Hypothalamus (tissue), 51 donors: ENCODE measurements at places on chromosomes 7 and 10.

GRCh38 chr10:76080451-76080850 is 649.0 kb downstream of the LRMDA start:
- no peak for DNase-seq

DNA sequence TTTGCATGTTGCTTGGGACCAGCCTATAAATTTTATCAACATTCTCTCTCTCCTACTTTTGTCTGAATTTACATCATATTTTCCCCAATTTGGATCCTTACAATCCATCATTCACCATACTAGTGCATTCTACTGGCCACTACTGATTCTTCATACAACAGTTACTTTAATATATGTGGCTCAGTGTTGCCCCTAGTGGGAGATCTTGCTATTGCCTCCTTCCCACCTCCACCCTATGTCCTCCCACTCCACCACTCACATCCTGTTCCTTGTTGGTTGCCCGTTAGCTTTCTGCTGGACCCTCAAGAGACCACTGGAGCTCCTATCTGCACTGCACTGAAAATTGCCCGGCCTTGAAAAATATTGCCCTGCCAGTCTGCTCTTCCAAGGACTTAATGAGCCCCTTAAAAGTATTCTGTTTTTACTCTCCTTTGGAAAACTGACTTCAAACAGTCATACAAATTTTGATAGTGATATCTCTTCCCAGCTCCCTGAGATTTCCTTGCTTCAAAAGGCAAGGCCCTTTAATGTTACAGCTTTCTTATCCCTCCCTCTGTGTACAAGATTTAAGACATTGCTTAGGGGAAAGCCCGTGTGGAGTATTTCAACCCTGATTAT is 243.2 kb upstream of the TMEM229A start:
- DNase-seq = no peak

DNA sequence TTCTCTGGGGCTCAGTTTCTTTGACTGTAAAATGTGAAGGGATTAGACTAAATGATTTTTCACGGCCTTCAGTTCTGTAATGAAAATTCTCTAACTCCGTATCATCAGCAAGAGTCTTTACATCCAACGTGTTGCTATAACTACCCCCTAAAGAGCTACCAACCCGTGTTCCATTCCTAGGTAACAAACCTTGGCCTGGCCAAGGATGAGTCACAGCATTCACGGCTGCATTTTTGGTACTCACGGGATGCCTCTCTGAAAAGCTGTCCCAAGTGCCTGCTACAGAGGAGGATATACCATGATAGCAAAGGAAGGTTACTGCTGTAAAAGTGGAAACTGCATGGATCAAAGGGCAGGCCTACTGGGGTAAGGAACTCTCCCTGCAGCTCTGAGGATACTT is 5.9 kb downstream of the LRRC4 start:
- no peak for DNase-seq

GRCh38 chr10:17464545-17464944 is 10.2 kb upstream of the ST8SIA6 start:
- DNase-seq = no peak

DNA sequence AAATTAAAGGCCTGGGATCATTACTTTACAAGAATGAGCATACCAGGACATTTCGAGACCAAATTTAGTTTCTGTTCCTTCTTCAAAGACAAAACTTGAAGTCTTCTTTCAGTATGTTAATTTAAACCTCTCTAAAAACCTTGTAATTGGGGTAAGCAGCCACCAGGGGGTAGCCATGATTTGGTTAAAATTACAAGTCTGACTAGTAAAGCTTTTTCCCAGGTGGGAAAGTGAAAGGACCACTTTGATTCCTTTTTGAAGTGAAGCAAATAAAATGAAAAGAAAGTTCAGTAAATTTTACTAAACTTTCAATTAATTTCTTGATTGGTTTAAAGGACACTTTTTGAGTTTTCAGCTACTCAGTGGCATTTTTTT is 294.3 kb downstream of the BBS9 start:
- DNase-seq = no peak

- DNase-seq = no peak
These were observed 7.7 kb upstream of the NRBF2 start for GRCh38 chr10:63125459-63125858.

DNA sequence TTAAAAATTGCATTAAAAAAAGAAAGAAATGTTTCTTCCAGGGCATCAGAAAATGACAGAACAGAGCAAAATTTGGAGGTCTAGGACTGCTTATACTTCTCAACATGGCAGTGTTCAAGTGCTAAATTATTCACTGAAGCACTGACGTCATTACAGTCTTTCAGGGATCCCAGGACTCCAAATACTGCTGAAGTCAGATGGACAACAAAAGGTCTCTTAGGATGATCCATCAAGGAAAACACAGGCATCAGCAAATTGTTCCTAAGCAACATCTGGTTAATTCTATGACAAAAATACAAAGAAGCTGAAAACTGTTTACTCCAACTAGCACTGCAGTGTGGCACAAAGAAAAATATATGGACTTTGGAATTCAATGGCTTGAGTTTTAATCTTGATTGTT is 52.1 kb downstream of the PDK4 start:
- no peak for DNase-seq

GRCh38 chr7:71661671-71662224 is 529.8 kb downstream of the GALNT17 start:
- DNase-seq = no peak

GRCh38 chr7:159026271-159027055 is 118.2 kb downstream of the VIPR2 start:
- no peak for DNase-seq

DNA sequence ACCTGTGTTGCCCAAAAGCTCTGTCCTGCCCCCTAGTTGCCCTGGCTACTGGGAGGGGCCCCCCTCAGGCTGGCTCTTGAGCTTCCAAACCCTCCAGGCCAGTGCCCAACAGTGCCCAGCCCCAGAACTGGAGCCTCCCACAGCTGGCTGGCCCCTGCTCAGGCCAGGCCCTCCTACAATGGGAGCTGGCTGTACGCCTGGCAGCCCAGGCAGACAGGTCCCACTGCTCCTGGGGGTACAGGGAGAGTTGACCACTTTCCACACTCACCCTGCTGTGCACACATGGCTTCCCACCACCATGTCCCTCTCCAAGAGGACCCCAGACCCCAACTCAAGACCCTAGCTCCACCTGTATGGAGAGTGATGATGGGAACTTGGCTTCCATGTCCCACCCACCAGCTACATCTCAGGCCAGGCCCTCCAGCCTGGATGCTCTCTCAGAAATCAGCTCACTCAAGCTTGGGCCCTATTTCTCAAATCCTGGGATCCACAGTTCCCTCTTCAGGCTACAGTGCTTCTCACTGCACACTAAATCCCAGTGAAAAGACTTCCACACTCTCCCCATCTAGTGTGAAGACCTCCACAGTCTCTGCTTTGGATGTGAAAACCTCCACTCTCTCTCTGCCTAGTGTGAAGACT is 92.6 kb downstream of the OAT start:
- DNase-seq = no peak

GRCh38 chr7:68258609-68259008 is 1262.0 kb downstream of the TYW1 start:
- no peak for DNase-seq

DNA sequence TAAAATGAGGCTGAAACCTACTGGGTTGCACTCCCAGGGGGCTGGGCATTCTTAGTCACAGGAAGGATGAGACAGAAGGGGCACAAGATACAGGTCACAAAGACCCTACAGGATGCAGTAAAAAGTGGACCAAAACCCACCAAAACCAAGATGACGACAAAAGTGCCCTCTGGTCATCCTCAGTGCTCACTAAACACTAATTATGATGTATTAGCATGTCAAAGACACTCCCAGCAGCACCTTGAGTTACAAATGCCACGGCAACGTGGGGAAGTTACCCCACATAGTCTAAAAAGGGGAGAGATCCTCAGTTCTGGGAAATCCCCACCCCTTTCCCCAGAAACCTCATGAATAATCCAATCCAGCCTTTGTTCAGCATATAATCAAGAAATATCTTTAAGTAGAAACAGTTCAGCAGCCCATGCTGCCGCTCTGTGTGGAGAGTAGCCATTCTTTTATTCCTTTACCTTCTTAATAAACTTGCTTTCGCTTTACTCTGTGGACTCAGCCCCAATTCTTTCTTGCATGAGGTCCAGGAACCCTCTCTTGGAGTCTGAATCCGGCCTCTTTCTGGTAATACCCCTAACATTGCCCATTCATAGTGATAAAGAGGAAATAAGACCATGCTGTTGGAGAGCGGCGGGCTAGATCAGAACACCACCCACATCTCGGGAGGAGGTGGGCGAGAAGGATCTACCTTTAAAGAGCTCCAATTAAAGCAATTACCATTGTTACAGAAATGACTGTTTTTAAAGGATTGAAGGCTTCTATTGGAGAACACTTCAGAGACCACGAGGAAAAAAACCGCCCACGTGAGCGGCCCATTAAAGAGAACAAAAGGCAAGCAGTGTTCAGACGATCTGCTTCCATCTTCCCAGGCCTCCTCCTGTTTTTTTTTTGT is 170.9 kb downstream of the USP6NL start:
- DNase-seq = no peak

GRCh38 chr10:663466-663751 is 26.1 kb downstream of the DIP2C start:
- DNase-seq = no peak
